ENCODE measurements at places on chromosomes 4 and X.

GRCh38 chr4:22512306-22512705 lies 3.6 kb downstream of the ADGRA3 start:
- no peak for DNase-seq

GRCh38 chr4:124133753-124134152 lies 578.8 kb downstream of the ANKRD50 start:
- DNase-seq: no peak

DNA sequence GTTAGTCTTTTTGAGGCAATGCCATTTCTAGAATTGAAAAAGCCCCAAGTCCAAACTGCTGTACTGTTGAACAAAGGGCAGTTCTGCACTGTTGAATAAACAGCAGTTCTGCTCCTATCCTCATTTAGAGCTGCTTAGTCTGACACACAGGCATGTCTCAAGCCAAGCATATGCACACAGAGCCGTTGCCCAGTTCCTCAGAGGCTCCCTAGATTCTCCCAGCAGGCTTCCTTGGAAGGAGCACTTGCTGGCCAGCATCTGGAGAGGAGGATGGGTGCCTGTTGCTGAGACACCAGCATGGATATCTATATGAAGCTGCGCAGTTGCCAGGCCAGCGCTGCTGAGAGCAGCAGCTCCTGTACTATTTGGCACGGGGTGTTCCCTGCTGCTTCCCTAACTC lies 138.3 kb upstream of the USP38 start:
- no peak for DNase-seq

DNA sequence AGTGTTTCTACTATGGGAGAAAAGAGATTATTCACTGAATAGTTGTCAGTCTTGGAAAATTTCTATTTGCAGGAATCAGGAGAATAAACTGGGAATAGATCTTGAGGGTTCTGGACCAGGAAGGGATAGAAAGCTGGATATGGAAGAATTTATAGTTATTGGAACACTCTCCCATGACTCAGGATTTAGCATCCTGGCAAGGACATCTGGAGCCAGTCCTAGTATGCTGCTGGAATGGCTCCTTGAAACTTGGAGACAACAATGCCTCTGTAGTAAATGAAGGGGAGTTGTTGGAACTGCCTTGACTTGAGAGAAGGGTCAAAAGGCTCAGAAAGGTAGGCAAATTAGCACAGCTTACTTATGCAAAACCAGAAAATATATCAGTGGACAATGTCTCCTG lies 23.5 kb upstream of the THOC2 start:
- no peak for DNase-seq

GRCh38 chr4:146235654-146236177 lies 21.4 kb downstream of the REELD1 start:
- no peak for DNase-seq

DNA sequence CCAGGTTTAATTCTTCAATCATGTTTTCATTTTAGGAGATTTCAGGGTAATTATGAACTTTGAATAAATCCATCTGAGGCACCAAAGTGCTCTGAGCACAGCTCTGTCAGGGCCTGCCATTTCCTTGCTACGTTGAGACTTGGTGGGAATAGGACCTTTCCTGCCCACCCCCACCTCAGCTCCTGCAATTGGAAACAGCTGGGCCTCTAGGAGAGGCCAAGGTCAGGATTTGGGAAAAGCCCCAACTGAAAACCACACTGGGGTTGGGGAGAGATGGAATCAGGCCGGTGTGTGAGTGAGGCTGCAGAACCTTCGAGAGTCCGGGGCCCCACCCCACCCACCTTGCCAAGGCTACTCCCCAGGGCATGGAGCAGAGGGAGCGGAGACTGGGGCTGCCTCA lies 212.7 kb upstream of the BCOR start:
- no peak for DNase-seq

DNA sequence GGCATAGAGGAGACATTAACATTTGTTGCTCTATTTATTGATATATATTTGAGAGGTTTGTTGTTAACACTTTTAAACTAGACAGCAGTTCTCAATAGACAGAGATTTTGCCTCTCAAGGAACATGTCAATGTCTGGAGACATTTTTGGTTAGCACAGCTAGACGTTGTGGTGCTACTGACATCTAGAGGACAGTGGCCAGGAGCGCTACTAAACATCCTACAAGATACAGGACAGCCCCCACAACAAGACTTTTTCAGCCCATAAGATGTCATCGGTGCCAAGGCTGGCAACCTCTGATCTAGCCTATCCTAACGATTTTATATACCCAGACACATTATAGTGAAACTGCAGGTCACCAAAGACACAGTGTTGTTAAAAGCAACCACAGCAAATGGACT lies 18.4 kb upstream of the CTSO start:
- DNase-seq: no peak

- no peak for DNase-seq
Measured at GRCh38 chrX:40090050-40090804, 7.5 kb downstream of the BCOR start.

- no peak for DNase-seq
Measured at GRCh38 chrX:31287861-31288260, 216.0 kb upstream of the FTHL17 start.

- DNase-seq: no peak
Measured at GRCh38 chr4:55087913-55088260, 37.5 kb downstream of the KDR start.

GRCh38 chrX:133884430-133885394 lies 100.7 kb downstream of the GPC3 start:
- no peak for DNase-seq

DNA sequence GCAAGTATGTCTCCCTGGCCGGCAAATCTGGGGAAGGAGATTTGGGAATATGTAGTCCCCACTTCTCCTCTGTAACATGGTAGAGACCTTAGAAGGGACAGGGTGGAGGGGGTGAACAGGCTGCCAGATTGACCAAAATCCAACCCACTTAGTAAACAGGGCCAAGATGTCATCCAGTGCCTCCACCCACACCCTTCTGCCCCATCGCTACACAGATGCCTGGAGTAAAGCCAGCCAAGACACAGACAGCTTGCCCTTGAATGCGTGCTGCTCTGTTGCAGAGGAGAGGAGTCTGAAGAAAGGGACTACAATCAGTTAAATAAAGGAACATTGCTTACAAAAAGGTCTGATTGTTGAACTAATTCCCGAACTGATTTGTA lies 160.1 kb upstream of the LDB2 start:
- DNase-seq: no peak

- DNase-seq: peak; percentile 24
Measured at GRCh38 chrX:109774706-109775105, 41.6 kb upstream of the ACSL4 start.

- DNase-seq: no peak
Measured at GRCh38 chr4:114378305-114378903, 220.2 kb upstream of the UGT8 start.

DNA sequence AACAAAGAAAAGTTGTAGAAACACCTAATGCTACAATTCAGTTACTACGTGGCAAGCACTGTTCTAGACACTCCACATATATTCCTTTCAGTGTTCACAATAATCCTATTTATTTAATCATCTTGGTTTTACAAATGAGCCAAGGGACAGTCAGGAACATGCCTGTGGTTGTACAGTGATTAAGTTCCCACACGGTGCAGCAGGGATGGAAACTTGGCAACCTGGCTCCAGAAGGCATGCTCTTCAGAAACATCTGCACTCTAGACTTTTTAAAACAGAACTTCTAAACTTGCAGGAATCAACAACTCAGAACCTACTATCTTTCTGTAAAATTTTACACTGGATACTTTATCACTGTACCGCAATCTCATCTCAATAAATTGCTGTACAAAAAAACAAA lies 32.1 kb downstream of the TAPT1 start:
- no peak for DNase-seq

DNA sequence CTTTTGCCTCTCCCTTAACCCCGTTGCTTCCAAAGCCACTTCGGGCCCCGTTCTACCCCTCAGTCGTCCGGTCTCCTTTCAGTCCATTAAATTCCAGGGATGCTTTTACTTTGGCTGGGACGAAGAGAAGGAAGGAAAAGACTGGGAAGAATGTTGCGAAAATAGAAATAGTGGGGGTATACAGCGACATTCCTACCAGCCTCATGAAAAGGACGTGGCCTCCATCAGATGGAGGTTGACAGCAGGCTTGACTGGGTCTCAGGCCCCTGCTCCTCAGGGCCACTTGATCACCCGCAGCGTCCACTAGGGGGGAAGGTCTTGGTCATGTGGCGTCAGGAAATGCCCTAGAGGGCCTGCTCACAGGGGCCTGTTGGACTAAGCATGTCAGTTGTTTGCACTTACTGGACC lies 657 bp upstream of the ANKRD50 start:
- DNase-seq: no peak

GRCh38 chrX:134604701-134605311 lies 53.5 kb downstream of the PLAC1 start:
- no peak for DNase-seq

GRCh38 chrX:72029483-72030411 lies 102.0 kb downstream of the RTL5 start:
- no peak for DNase-seq

DNA sequence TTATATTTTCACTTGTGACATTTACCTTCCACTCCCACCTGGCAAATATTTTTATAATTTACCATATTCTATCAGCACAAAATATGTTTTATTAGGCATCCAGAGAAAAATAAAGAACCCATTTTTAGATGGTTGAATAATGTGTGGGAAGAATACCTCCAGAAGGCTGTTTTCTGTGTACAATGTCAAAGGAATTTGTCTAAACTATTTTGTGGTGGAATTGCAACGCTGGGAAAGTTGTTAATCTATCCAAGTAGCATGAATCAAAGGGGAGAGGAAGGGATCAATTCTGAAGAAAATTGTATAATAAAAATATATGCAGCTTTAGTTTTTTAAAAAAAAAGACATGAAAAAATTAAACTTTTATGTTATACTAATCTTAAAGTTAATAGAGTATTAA lies 706.5 kb downstream of the FSTL5 start:
- no peak for DNase-seq

DNA sequence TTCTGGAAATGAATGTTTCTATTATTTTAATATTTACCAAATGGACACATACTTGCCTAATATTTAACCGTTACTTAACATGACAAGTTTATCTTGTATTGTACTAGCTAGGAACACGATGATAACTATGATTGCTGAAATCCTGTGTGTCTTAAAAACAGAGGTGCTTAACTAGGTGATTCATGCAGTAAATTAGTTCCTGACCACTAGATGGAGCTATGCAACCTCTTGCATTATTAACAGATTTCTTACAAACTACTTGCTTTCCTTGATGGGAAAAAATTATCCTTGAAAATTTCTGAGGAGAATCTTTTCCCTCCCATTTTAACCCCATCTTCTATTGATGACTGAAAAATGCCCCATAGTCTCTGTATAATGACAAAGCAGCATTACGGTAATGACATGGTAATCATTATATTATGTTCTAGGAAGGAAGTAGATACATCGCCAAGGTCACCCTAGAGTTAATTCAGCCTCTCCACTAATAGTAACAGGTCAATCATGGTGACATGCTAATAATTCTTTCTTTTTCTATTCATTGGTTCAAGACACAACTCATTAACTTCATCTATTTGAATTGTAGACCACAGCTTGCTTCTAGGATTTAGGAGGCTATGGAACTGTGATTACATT lies 844.2 kb downstream of the RAPGEF2 start:
- DNase-seq: peak; percentile 13

- DNase-seq: no peak
Measured at GRCh38 chr4:100359441-100359840, 158.4 kb downstream of the EMCN start.

DNA sequence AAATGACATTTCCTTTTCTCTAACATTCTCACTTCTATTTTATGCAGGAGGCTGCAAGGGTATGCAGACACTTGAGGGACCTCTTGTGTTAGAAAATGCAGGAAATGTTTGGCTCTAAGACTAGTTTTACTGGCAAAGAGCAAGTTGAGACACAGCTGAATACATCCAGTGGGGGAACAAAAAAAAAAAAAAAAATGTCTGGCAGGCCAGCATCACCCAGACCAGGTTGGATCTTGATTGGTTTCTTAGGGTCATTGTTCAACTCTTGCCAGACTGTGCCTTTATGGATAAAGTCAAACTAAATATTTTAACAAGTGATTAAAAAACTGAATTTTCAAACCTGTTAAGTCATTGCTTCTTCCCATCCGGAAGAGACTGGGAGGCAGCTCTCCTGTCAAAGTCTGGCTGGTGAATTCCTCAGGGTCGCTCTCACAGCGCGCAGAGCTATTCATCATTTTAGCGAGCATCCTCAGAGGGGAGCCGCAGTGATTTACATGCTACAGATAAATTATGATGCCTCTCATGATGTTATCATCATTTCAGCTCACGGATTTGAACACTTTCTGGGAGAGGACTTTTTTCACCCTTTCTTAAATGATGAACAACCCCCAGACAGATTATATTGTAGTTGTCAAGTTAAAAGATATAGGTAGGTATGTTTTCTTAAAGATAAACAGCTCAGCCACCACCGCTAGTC lies 23.6 kb upstream of the PACRGL start:
- no peak for DNase-seq

DNA sequence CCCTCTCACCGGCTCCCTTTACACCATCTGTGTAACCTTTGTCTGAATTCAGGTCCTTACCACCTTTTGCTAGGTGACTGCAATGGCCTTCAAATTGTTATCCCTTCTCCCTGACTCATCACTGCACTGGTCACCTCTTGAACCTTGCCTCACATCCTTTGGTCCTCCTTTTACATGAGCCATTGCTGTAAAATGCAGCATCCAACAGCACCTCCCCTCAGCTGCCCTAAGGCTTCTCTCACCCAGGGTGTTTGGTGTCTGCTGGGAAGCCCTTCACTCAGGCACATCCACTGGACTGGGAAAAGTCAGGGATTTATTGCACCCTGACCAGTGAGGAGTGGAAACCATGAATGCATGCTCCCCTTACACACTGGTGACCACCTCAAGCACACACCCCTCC lies 192.5 kb upstream of the GATB start:
- DNase-seq: no peak

DNA sequence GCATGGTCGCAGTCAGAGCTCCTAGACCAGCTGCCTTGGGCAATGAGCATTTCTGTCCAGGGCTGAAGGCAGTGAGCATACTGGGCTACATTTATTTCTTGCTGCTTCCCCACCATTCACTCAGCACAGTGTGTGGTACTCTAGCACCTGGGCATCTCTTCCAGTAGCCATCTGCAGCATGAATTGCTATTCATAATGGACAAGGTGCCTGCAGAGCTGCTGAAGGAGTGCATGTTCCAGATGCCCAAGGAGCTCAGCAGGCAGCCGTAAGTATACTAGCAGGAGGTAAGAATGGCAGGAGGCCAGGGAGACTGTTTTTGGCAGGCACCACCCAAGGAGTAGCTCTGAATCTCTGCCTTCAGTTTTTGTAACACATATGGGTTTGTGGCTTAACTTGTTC lies 110.4 kb upstream of the RXFP1 start:
- DNase-seq: no peak

GRCh38 chr4:38166768-38167167 lies 206.6 kb downstream of the PTTG2 start:
- no peak for DNase-seq

DNA sequence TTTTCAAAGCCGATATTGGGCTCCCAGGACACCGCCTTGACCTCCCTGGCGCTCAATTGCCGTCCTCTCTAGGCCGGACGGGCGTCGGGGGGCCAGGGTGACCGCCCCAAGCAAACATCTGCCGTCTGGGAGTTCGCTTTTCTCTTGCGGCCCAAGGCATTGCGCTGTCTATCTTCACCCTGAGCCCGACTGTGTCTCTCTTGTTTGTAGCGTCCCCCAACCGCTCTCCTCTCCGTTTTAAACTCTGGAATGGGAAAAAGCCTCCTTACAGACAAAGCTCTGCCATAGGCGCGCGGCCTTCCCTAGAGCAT lies 551 bp upstream of the ARX start:
- no peak for DNase-seq

GRCh38 chrX:25432396-25432795 lies 416.6 kb upstream of the ARX start:
- DNase-seq: no peak

- DNase-seq: peak; percentile 41
Measured at GRCh38 chr4:3009422-3009821, 46.1 kb downstream of the GRK4 start.
